ENCODE measurements at places on chromosomes 2 and 18.

- DNase-seq, result no peak
These were observed 1232.6 kb upstream of the NRXN1 start for GRCh38 chr2:52264488-52264887.

GRCh38 chr2:40396124-40396523 lies 55.8 kb downstream of the SLC8A1 start:
- no peak for DNase-seq

DNA sequence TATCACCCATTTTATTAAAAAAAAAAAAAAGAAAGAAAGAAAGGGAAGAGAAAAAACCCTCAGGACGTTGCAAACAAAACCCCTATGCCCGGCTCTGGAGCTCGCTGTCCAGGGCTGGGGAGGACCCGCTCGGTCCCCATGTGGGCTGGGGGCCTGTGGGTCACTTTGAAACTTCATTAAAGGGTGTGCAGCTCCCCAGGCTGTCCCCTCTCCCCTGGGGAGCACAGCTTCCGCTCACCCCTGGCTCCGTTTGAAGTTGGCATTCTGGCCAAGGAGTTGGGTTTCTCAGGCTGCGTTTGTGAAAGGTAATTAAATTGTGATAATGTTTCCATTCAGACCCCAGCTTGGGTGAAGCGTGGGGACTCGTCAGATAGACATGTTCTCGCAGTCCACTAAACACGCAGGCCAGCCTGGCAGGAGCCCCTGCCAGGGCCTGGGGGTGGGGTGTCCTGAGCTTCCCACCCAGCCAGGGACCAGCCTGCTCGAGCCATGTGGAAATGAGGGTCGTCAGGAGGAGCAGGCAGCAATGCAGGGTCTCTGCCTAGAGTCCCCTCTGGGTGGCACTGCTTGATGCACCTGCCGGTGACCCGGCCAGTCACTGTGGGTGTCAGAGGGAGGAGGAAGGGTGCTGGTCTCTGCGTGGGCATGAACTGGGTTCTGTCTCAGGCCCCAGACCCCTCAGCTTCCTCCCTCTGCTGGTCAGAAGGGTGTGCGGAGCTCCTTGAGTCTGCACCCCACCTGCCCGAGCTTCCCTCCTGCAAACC lies 166.2 kb downstream of the INHBB start:
- no peak for DNase-seq

GRCh38 chr18:24052053-24052452 lies 37.5 kb downstream of the TTC39C start:
- no peak for DNase-seq

- DNase-seq, result no peak
These were observed 17.3 kb upstream of the TRIM43 start for GRCh38 chr2:95574506-95574905.

All from activated CD8-positive, alpha-beta memory T cell treated with anti-CD3 and anti-CD28 coated beads for 1 hour (primary cell).